SK-N-DZ (cell line): ENCODE measurements at places on chromosomes 13 and 19.

DNA sequence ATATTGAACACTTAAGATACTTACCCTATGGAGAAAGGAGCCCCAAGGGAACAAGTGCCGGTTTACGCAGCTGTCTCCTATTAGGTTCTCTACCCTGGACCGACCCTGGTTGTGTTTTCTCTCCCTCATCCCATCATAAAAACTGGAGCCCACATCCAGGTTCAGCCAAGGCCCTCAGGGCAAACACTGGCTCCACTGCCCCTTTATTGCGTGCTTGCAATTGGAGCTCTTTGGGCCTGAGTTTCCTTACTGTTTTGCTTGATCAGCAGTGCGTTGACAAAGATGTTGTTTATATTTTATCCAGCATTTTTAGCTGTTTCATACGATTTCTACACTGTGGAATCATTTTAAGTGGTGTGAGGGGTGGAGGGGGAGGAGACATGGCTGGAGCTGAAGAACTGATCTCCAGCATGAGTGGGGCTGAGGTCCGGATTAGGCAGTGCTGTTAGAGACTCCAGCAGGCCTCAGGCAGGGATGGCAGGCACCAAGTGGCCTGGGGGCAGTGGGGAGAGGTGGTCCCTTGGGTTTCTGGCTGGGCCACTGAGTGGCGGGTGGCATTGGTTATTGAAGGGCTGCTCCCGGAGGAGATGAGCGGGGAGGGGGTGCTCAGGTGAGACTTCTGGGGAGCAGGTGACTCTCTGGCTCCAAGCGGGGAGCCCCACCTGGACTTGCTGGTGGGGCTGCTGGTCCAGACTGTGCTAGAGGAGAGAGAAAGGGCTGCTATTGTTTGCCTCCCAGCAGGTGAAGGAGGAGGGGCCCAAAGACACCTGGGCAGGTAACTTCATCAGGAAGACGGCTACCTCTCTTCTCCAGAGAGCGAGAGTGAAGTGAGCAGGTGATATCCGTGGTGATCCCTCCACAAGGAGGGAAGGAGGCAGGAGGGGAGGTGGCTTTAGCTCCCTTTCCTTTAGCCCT lies 62.4 kb upstream of the RNF113B start:
- DNase-seq = no peak

GRCh38 chr19:33622505-33622808 lies 704 bp downstream of the CHST8 start:
- peak; percentile 26 for DNase-seq

GRCh38 chr13:63288576-63288975 lies 1872.9 kb upstream of the PCDH20 start:
- DNase-seq = no peak

- DNase-seq = peak; percentile 54
These were observed 370.3 kb upstream of the ATXN8OS start for GRCh38 chr13:69737129-69737935.

- DNase-seq = no peak
These were observed 17.1 kb downstream of the C19orf47 start for GRCh38 chr19:40331052-40331451.

DNA sequence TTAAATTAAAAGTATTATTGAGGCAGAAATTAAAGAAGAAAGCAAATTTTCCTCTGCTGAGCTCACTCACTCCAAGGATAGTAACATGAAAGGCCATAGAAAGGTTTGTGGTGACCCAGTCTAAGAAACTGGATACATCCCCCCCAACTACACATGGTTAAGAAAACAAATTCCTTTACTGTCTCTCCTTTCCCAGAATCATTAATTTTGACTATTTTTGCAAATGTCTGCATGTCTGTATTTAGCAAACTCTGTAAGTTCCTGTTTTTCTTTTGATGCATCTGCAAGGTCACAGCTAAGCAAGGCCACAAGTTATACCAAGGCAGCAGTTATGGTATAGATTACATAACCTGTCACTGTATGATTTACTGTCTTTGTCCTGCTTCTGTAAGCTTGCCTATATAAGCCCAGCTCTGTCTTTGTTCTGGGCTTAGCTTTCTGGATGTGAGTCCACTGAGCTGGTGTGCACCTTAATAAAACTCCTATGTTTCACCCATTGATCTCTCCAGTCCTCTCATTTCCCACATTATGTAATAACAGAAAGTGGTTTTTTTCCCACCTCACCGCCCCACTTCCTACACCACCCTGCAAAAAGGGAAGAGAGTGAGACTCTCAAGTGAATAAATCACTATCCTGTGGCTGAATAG lies 8.5 kb upstream of the ZNF83 start:
- DNase-seq = peak; percentile 6

DNA sequence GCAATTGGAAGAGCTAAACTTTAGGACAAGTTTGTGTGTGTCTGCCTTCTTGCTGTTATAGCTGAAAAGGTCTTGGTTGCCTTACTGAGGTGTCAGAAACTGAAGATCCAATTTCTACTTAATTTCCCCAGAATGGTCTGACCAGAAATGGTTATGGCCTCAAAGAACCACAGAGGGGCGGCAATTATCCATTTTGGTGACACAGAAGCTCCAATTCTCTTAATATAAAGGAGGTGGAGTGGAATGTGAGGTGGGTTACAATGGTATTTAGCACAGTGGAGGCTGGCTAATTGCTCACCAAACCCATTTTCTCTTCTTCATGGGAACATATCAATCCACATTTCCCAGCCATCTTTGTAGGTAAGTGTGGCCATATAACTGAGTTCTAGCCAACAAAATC lies 1157.2 kb downstream of the OLFM4 start:
- DNase-seq = no peak

DNA sequence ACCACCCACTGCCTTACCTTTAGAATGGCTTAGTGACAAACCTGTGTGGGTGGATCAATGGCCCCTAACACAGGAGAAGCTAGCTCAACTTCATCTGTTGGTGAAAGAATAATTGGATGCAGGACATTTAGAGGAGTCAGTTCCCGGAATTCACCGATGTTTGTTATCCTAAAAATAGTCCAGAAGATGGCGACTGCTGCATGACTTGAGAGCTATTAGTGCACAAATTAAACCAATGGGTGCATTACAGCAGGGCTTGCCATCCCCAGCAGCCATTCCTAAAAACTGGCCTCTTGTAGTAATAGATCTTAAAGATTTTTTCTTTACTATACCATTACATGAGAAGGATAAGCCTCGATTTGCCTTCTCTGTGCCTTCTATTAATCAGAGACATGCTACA lies 46.8 kb upstream of the ZNF726 start:
- DNase-seq = no peak

- DNase-seq = peak; percentile 50
These were observed 33.7 kb downstream of the VSTM1 start for GRCh38 chr19:54029930-54030490.

GRCh38 chr13:72853000-72853399 lies 71.1 kb downstream of the PIBF1 start:
- DNase-seq = no peak

GRCh38 chr13:67143544-67144115 lies 86.5 kb downstream of the PCDH9 start:
- no peak for DNase-seq

GRCh38 chr13:23883255-23883654 lies 5.9 kb downstream of the MIPEP start:
- no peak for DNase-seq

GRCh38 chr13:37645181-37645740 lies 46.7 kb upstream of the POSTN start:
- no peak for DNase-seq

GRCh38 chr13:42762251-42762650 lies 19.1 kb upstream of the FAM216B start:
- no peak for DNase-seq

- DNase-seq = no peak
These were observed 20.9 kb downstream of the C19orf12 start for GRCh38 chr19:29694161-29694560.

GRCh38 chr13:25840261-25840660 lies 211.6 kb downstream of the SHISA2 start:
- no peak for DNase-seq

DNA sequence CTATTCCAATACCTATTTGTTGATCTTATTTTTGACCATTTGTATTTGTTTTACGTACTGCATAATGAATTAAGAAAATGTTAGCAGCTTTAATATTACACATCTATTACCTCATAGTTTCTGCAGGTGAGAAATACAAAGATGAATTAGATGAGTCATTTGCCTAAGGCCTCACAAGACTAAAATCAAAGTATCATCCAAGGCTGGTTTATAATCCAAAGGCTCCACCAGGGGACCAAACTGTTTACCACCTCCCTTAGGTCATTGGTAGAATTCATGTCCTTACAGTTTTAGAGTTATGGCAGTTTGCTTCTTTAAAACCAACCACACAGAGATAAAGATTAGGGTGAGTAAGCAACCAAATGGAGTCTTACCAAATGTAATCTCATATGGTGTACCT lies 848.1 kb downstream of the SLITRK6 start:
- no peak for DNase-seq

DNA sequence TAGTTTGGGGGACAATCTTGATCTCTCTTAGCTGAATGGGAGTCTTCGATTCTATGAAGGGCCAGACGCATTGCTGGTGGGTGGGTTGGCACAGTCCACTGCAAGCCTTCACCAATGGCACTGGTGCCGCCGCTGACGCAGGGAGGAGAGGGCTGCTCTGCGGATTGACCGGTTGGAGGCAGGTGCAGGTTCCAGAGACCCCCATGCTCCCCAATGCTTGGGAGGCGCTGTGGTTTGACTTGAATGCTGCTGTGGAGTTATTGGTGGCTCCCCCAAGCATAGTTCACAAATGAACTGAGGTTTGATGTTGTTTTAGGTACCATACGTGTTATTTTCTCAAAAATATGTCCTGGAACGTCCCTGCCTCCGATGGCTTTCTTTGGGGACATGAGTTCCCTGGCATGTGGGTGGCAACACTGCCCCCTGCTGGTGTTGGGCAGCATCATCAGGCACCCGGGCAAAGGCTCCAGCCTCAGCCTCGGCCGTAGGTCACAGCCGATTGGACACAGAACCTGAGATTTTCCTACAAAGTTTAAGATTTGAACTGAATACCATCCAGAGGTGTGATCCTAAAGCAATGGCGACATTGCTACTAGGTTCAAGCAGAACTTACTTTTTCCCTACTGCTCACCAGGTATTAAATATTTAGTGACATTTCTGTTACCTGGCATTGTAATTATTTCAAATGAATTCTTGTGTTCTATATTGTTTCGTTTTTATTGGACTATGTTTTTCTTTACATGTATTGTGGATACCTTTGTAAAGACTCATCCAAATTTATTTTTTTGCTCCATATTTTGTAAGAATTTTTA lies 95.5 kb downstream of the ANKRD10 start:
- peak; percentile 53 for DNase-seq

GRCh38 chr13:112510002-112510780 lies 77.8 kb downstream of the TUBGCP3 start:
- DNase-seq = peak; percentile 58

DNA sequence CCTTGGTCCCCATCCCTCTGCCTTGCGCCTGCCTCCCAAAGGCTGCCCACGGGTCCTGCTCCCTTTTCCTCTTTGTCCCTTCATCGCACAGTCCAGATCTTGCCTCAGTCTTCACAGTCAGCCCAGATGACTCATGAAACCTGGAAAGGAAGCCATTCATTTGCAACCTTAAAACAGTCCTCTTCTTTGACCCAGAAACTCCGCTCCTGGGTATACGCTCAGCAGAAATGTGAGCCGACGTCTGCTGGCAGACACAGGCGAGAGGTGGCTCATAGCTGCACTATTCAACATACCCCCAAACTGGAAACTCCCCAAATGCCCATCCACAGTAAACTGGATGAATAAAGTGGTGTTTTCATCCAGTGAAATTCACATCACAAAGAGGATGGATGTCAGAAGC lies 13.6 kb upstream of the PEPD start:
- DNase-seq = no peak

DNA sequence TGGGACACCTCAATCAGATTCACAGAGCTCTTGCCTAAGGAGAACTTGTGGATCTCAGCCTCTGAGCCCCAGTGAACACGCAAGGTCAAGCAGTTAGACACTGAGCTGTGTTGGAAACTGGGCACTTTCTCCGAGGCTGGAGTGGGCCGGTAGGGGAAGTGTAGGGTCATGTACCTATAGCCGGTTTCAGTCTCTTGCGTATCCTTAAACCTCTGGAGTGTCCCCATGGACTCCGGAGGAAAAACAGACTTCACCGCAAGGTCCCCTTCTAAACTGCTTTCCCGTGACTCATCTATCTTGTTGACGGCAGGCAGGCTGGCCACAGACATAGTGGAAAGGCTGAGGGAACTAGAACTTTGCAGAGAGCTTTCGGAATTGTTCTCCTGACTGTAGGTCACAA lies 11.3 kb downstream of the IQCN start:
- no peak for DNase-seq

- DNase-seq = no peak
These were observed 112.9 kb downstream of the IRS2 start for GRCh38 chr13:109673477-109673876.

DNA sequence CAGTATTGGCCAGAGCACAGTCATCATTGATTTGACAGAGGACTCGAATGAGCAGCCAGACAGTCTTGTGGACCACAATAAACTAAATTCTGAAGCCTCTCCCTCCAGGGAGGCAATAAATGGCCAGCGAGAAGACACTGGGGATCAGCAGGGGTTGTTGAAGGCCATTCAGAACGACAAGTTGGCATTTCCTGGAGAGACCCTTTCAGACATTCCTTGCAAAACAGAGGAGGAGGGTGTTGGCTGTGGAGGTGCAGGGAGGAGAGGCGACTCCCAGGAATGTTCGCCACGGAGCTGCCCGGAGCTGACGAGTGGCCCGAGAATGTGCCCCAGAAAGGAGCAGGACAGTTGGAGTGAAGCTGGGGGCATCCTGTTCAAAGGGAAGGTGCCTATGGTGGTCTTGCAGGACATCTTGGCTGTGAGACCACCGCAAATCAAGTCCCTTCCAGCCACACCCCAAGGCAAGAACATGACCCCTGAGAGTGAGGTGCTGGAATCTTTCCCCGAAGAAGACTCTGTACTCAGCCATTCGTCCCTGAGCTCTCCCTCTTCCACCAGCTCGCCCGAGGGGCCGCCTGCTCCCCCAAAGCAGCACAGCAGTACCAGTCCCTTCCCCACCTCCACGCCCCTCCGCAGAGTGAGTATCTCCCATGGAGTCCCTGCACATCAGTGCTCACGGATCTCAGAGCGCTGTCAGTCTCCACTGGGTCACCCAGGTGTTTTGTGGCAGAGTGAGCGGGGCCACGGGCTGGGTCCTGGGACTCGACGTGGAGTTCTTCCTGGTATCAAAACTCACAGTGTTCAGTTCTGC lies 6.9 kb downstream of the CHAF1A start:
- no peak for DNase-seq

GRCh38 chr13:30619731-30620130 lies 2.0 kb downstream of the USPL1 start:
- DNase-seq = no peak

DNA sequence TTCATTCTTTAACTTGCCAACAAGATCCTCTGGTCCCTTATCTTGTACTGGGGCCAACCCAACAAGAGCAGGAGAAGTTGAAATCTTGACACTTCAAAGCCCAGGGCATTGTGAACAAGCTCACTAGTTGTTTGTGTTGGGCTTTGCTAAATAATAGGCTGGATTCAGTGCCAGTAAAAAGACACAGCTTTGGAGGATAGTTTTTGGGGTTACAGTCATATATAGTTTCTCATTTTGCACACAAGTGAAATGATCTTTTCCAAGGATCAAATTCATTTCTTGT lies 30.3 kb upstream of the LRCH1 start:
- no peak for DNase-seq

- DNase-seq = no peak
These were observed 236.4 kb downstream of the ATP8A2 start for GRCh38 chr13:25608181-25608580.

- DNase-seq = no peak
These were observed 58.3 kb upstream of the FREM2 start for GRCh38 chr13:38628554-38628953.
